ENCODE measurements at places on chromosomes 12 and 14.

GRCh38 chr12:81953541-81953940 is 194.4 kb upstream of the PPFIA2 start:
- no peak for DNase-seq

- DNase-seq = no peak
These were observed 18.2 kb upstream of the SUSD6 start for GRCh38 chr14:69593018-69593677.

GRCh38 chr12:96321941-96322340 is 78.3 kb downstream of the CDK17 start:
- DNase-seq = no peak

GRCh38 chr12:121801595-121802484 is 2.0 kb upstream of the SETD1B start:
- DNase-seq = no peak
